ENCODE measurements at places on chromosomes 1 and 21.
A peak's percentile ranks its signal among the peaks of the same experiment; 100 is the strongest.

GRCh38 chr1:89692601-89693521, 59.9 kb downstream of the LRRC8C start:
- DNase-seq = no peak

- no peak for DNase-seq
Observed at GRCh38 chr1:59077466-59078069, 219.3 kb upstream of the FGGY start.

DNA sequence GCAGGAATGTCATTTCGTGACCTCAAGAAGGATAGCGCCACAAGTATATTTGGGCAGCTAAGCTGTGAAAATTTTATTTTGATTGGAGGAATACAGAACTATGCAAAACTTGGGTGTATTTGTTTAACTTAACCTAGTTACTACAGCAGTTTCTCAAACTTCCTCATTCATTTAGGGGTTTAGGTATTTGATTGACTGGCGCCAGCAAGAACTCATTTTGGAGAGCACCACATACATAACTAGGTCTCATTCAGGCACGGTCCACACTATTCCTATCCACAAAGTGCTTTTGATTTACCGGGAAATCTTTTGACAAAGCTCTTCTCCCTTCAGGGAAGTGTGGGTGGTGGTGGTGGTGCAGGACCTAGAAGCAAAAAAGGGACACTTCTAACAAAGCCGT, 155.1 kb upstream of the NRIP1 start:
- DNase-seq = no peak

GRCh38 chr21:35792569-35793305, 267.6 kb downstream of the SETD4 start:
- no peak for DNase-seq

- DNase-seq = no peak
Observed at GRCh38 chr1:88237058-88237457, 447.0 kb upstream of the PKN2 start.

GRCh38 chr1:98794196-98794886, 132.8 kb downstream of the SNX7 start:
- peak; percentile 13 for DNase-seq

- DNase-seq = no peak
Observed at GRCh38 chr1:230818367-230818766, 50.0 kb downstream of the C1orf198 start.

GRCh38 chr1:196910215-196910614, 22.4 kb downstream of the CFHR4 start:
- no peak for DNase-seq

DNA sequence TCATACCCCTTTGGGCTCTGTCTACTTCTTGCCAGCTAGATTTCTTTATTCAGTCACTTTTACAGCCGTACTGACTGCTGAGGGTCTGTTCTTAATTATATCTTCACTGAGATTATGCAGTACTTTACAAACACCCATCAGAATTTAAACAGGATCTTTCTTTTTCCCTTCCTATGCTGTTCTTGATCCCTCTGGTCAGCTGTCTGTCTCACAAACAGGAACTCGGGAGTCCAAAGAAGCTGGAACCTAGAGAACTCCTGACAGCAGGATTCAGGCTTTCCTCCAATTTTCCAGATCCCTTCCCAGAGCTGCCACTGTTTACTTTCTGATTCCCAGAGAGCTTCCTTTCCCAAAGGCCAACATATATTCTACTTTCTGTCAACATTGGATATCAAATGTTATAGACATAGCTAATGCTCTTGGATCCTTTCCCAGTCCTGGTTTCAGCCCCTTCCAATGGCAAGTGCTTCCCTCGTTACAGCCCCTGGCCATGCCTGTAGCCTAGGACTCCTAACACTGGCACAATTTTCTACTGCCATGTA, 59.5 kb downstream of the ATP2B4 start:
- DNase-seq = no peak

GRCh38 chr1:185555743-185556142, 178.4 kb upstream of the HMCN1 start:
- no peak for DNase-seq

DNA sequence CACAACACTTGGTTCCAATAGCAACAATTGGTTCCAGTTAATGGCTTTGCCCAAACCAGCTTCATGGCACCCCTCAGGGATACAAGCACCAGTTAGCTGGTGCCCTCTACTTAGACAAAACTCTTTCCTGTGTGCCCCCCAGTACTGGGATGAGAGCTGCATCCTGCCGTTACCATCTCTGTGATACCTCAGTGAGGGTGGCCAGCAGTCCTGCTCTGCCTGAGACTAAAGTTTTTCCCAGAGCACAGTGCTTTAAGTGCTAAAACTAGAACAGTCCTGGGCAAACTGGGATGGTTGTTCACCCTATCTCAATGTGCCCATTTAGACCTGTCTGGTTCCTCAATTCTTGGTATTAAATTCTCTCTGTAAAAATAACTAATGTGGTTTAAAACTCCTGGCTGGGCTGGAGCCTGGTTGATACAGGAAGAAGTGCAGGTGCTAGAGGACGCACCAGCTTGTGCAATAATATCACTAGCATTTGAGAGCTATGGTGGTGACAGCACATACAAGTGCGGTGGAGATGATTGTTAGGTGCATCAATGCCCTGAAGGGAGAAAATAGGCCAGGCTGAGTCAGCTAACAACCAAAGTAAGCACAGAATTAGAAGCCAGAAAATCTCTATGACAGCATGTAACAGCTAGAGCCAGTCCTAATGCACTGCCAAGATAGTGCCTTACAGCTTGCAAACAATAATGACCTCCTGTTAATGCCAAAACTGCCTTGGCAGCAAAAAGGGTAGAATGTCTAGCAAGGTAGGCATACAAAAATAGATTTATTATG, 179.8 kb upstream of the GALNT2 start:
- DNase-seq = no peak

- no peak for DNase-seq
Observed at GRCh38 chr1:18480315-18481189, at the start of gene KLHDC7A. KLHDC7A (plus strand) TSS chr1:18480930; CDS start chr1:18480982, 52 bp downstream.

DNA sequence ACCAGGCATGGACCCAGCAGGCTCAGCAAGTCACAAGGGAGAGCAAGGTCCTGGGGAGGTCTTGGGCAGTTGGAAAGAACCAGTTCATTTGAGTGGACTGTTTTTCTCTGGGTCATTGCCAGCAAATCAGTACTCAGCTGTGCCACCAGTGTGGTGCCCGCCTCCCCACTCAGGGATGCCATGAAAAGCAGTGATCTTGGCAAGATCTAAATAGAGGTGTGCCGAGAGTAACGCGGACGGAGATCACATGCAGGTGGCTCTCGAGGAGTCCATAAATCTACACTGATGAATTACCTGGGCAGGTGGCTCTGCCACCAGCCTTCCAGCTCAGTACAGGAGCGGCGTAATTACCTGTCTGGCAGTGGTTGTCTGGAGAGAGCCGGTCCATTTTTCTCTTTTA, 642.2 kb downstream of the PTPRU start:
- no peak for DNase-seq

GRCh38 chr1:152926091-152926490, 17.7 kb downstream of the IVL start:
- no peak for DNase-seq

- no peak for DNase-seq
Observed at GRCh38 chr1:20684651-20685050, 23.5 kb upstream of the DDOST start.

DNA sequence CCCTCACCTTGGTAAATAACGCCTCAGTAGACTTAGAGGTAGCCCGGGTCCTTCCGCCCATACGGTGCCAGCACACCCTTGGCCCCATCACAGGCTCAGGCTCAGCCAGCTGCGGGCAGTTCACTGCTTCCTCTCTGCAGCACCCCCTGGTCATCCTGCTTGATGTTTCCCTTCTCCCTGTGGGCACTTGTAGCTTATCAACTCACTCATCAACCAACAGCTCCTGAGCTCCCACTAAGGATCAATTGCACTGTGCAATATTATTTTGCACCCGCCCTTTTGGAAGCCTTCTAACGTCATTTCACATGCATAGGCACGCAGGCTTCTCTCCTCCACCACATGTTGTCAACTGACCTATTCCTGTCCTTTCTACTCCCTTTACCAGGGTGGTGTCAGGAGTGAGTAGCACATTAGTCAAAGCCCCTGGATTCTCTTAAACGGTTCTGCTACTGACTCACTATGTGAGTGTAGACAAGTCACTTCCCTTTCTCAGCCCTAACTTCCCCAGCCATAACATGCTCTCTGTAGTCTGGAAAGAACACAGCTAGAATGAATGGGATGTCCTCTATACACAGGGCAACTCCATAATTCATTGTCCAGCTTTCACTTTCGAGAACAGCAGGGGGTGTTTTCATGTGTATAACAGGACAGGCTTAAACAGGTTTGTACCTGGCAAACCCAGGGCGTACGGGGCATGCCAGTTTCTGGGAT, 47.1 kb upstream of the IRF2BP2 start:
- no peak for DNase-seq

- DNase-seq = no peak
Observed at GRCh38 chr1:83083589-83084224, 915.2 kb downstream of the TTLL7 start.

DNA sequence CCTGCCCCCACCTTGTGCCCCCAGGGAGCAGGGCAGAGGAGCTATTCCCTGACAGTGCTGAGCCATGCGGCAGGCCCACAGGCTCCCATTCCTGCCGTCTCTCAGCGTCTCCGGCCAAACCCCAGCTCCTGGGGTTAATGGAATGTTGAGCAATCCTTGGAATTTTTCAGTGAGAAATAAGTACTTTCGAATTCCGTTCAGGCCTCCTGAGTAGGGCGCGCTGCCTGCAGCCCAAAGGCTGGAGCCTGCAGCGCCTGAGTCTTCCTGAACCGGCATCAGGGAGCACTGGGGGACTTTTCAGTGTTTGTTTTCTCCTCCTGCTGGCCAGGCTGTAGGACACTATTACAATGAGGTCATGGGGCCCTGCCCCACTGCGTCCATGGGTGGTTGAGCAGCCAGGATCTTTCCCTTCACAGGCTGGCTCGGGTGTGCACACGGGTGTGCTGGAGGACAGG, 33.3 kb upstream of the CSF1 start:
- DNase-seq = no peak
